ENCODE measurements at places on chromosomes 1 and 21. TPM values are rescaled to one million over a fixed set of nuclear protein-coding genes. Genes with fewer than 3 reads are reported as not detected.

Gene LCE1A
- total RNA-seq = not detected

Gene RAB4A
- 80.9 TPM for total RNA-seq

Gene GOLT1A
- 6.7 TPM for total RNA-seq

Gene TBX19
- 1.5 TPM for total RNA-seq

Gene GSTM3
- total RNA-seq = 24.6 TPM

Gene CFHR5
- total RNA-seq = not detected

Gene FCAMR
- 4.5 TPM for total RNA-seq

Gene GDAP2
- 21.5 TPM for total RNA-seq

Gene OLIG2
- total RNA-seq = not detected

Gene AK4
- total RNA-seq = 60.3 TPM

Gene FAM78B
- total RNA-seq = 0.69 TPM

Gene LRRC39
- total RNA-seq = not detected

Gene OR14K1
- total RNA-seq = not detected

Gene FGR
- total RNA-seq = 2.0 TPM

Gene RIPK4
- total RNA-seq = 10.1 TPM

Gene AMY2A
- 1.4 TPM for total RNA-seq

Gene TP73
- total RNA-seq = 0.42 TPM

Gene C1orf35
- 26.4 TPM for total RNA-seq

Gene C8B
- not detected for total RNA-seq

Gene GJA5
- total RNA-seq = 4.8 TPM

Gene RYR2
- total RNA-seq = 0.15 TPM

Gene HCRTR1
- not detected for total RNA-seq

Gene PROX1
- 14.7 TPM for total RNA-seq

Gene IVL
- not detected for total RNA-seq

Gene HNRNPU
- total RNA-seq = 218 TPM

Gene C1orf116
- 12.0 TPM for total RNA-seq

Gene ROR1
- 5.1 TPM for total RNA-seq

Gene KRTAP21-3
- total RNA-seq = not detected

Gene TFF2
- total RNA-seq = 2.3 TPM

Gene TMPRSS15
- not detected for total RNA-seq

Gene TGFB2
- total RNA-seq = 0.27 TPM

Gene TAS1R1
- not detected for total RNA-seq

Gene TMIGD3
- total RNA-seq = 1.1 TPM

Gene TEKT2
- not detected for total RNA-seq

Gene F13B
- not detected for total RNA-seq

Gene DYNLT5
- total RNA-seq = not detected

Gene TSPEAR
- total RNA-seq = not detected

Gene SLC16A4
- total RNA-seq = 0.79 TPM

Gene RPRD2
- 28.9 TPM for total RNA-seq

Gene EGLN1
- 79.1 TPM for total RNA-seq

Gene GPR52
- 0.82 TPM for total RNA-seq

Gene ARHGAP30
- total RNA-seq = 3.5 TPM

Gene MYOG
- total RNA-seq = not detected

Gene WNT2B
- total RNA-seq = 5.9 TPM

Gene MAD2L2
- total RNA-seq = 8.5 TPM

Gene SH2D5
- total RNA-seq = not detected
